Epithelial cell of esophagus (primary cell): ENCODE measurements at places on chromosomes 1 and 21.
A peak's percentile ranks its signal among the peaks of the same experiment; 100 is the strongest.

DNA sequence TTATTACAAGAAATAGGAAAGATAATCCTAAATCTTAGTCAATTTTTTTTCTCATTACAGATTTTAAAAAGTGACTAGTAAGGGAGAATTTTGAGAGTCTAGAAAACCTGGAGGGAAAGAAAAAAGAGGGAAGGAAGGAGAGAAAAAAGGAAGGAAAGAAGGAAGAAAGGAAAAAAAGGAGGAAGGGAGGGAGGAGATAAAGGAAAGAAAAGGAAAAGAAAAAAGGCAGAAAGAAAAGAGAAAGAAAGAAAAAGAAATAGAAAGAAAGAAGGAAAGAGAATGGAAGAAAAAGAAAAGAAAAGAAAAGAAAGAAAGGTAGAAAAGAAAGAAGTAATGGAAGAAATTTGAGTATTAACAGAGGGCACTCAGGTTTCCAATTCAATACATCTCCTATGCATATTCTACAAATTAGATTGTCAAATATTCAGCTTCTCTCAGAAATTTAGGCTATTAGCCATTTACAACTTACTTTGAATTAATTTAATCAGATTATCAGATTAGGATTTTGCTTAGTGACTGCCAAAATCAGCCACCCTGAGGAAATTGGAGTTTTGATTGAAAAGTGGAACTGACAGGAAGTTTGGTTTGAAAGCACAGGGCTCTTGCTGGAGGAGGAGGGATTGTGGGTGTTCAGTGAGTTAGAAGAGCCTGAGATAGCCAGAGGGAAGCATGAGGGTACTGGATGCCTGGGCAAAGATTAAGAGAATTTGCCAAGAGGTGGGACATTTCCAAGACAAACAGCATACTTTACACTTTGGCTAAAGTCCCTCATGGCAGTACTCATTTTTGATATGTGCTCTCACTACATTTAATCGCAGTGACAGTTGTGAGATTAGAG lies 677.8 kb downstream of the USP25 start:
- DNase-seq: no peak

DNA sequence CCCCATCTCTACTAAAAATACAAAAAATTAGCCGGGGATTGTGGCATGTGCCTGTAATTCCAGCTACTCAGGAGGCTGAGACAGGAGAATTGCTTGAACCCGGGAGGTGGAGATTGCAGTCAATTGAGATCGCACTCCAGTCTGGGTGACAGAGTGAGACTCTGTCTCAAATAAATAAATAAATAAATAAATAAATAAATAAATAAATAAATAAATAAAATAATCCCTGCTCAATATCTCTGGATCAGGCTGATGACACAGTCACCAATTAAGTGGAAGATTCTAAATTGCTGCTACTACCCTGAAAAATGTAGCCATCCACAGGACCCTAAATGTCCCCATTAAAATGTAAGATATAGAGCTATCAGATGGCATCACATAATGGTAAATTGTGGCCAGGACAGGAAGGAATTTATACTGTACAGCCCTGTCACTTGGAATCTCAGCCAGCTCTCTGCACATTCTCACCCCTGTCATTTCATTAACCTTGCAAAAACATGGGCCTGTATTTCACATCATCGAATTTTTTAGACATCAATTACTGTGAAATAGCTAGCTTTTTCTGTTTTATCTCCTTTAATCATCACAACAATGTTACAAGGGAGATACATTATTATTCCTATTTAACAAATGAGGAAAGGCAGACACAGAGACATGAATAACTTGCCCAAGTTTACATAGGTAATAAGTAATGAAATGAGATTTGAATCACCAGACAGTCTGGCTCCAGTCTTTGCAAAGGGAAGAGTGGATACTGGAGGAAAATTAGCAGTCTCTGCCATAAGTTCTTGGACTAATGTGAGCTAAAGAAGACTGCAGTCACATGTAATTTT lies 56.7 kb upstream of the NTPCR start:
- no peak for DNase-seq

DNA sequence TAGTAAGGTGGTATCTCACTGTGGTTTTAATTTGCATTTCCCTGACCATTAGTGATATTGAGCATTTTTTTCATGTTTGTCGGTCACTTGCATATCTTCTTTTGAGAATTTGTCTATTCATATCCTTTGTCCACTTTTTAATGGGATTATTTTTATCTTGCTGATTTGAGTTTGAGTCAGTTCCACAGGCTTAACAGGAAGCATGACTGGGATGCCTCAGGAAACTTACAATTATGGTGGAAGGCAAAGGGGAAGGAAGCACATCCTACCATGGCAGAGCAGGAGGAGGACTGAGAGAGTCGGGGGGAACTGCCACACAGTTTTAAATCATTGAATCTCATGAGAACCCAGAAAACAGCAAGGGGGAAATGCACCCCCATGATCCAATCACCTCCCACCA lies 51.1 kb downstream of the ODF2L start:
- DNase-seq: no peak

GRCh38 chr1:156100205-156100995 lies 14.1 kb upstream of the LMNA start:
- DNase-seq: peak; percentile 64

DNA sequence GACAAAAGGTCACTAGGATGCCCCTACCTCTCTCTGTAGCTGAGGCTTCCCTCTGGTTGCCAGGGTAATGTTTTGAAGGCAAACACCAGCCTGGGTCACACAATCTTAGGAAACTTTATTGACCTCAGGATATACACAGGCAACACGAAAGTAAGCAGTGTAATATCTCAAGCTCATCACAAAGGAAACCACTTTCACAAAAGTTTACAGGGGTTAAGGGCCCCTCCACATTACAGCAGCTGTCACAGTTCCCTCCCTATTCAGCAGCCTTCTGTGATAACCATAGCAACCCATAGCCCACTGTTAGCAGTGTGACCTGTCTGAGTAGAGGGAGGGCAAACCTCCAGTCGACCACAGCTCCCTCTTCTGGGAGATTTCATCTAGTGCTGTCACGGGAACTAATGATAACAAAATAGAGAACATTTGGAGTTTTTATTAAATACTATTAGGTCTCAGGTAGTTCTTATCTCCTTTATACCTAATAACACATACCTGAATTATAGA lies 149.8 kb downstream of the PTPRC start:
- DNase-seq: no peak

DNA sequence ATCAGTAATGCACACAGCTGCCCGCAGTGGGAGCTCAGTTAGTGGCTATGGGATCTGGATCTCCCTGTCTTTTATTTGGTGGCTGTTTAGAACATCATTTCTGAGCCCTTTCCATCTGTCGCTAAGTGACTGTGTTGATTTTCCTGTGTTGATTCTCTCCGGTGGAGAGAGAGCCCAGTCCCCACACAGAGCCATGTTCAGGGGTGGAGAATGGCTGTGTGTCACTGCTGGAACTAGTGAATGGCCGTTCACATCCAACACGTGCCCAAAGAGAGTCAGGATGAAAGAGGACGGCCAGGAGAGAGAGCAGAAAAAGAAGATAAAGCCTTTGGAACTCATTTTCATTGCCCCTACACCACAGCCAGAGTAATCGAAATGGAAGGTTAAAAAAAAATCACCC lies 76.2 kb downstream of the FBXO2 start:
- DNase-seq: no peak

DNA sequence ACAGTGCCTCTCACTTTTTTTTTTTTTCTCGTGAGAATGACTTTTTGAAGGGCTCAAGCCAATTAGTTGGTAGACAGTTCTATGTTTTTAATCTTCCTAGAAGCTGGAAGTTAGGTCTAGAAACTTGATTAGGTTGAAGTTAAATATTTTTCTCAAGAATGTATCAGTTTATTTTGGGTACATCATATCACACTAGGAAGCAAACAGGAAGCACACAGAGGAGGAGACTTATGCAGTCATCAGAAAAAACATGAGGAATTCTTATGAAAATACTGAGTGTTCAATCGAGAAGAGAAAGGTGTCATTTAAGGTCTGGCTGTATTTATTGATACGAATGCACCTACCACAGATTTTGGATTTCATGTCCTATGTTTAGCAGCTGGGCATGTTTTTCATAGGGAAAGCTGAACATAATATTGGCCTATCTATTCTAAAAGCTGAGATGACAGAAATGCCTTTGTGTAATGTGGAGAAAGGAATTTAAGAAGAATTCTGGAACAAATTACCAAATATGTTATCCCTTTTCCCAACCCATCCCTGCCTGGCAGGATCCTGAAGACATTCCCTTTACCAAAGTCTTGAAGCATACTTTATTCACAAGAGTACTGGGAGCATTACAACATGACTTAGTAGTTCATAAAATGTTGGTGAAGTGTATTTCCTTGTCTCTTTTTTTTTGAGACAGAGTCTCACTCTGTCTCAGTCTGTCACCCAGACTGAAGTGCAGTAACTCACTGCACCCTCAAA lies 17.5 kb upstream of the ZFP69B start:
- no peak for DNase-seq

- no peak for DNase-seq
These were observed 183.9 kb downstream of the PTPRU start for GRCh38 chr1:29420202-29420601.

GRCh38 chr1:243316366-243316989 lies 60.6 kb downstream of the SDCCAG8 start:
- DNase-seq: no peak

GRCh38 chr1:232252546-232253118 lies 377.3 kb downstream of the SIPA1L2 start:
- no peak for DNase-seq

DNA sequence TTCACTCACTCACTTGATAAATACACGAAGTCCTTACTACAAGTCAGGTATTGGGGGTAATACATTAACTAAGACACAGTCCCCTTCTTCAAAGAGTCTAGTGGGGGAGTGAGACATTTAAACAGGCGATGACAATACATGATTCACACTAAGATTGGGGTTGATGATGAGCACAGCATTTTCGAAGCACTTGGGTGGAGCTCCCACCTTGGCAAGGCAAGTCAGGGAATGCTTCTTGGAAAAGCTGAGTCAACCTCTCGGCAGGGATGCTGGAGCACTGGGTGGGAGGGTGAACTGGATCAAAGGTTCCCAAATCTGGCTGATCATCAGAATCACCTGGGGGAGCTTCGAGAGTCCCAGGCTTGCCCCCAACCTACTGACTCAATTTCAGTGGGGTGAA lies 57.9 kb upstream of the ENAH start:
- peak; percentile 88 for DNase-seq

DNA sequence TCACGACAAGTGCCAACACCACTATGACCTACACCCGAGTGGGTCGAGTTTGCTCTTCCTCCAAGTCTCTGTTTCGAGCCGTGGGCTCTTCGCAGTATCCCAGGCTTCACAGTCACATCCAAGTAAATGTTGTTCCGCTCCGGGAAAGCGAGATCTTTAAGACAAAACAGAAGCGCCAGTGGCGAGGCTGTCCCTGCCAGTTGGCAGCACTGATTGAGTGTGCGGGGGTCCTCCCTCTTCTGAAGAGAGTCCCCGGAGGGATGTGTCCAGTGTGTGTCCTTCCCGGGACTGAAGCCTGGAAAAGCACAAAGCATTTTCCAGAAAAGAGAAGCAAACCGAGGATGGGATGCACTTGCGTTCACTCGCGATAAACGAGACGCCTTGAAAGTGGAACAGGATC lies 158.9 kb downstream of the PRDM16 start:
- no peak for DNase-seq

DNA sequence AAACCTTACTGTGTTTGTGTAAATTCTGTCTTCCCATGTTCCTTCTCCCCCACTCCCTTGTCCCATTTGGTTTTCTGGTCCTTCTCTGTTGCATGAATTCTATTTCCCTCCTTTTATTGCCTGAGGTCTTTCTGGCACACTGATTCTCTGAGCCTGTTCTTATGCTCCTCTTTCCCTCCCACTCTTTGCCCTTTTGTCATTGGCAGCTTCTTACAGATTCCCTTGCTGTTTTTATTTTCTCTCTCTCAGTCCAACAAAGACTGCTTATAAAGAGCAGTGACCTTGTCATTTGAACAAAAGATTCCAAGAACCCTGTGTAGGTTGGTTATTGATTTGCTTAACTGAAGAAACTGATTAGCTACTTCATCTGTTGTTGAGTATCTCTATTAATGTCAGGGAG lies 49.7 kb downstream of the GPR52 start:
- DNase-seq: no peak

DNA sequence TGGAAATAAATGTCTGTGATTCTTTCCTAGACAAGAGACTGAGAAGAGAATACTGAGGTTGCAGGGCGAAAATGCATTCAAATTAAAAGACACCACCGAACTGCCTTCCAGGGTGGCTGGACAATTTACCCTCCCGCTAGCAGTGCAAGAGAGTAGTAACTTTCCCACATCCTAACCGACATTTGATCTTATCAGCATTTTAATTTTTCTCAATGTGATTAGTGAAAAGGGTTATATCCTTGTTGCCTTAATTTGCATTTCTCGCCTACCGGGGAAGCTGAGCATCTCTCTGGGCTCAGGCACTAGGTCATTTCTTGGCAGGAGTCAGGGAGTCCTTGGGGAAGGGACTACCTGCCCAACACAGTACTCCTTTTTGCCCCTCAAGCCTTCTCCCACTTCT lies 2.8 kb downstream of the TNFRSF8 start:
- no peak for DNase-seq

DNA sequence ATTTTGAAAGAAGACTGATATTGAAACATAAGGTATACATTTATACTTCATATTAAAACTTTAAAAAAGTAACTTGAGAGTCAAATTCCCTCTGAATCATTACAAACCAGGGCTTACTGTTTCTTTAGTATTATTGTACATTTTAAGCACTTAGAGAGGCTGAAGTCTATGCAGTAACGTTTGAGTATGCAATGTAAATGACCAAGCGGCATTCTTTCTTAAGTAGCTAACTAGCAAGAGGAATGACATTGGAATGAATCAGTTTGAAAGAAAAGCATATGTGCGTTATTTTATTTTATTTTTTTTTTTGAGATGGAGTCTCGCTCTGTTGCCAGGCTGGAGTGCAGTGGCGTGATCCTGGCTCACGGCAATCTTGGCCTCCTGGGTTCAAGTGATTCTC lies 24.3 kb downstream of the WNT2B start:
- DNase-seq: no peak

GRCh38 chr21:38260426-38260825 lies 3.6 kb downstream of the KCNJ15 start:
- DNase-seq: no peak

- no peak for DNase-seq
These were observed 89.4 kb downstream of the PTPRU start for GRCh38 chr1:29325675-29326074.

- peak; percentile 60 for DNase-seq
These were observed 107.0 kb downstream of the RHOU start for GRCh38 chr1:228842094-228842775.

GRCh38 chr1:112144733-112145426 lies 155.4 kb upstream of the KCND3 start:
- no peak for DNase-seq

DNA sequence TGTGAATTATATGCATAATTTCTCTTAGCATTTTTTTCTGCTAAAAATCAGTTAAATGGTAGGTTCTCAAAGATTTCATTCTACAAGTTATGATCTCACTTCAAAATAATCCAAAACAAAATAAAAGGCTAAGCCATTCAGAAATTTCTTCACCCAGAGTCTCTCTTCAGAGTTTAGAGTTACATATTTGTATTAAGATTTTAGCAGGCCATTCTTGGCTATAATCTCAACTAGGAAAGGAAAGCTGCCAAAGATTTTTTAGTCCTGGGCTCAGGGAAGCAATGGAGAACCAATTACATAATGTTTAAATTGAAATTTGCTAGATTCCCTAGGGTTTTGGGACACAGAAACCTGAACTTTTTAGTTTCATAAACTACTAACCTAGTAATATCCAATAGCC lies 245.0 kb downstream of the USH2A start:
- no peak for DNase-seq
